Trophoblast cell (in vitro differentiated cells and primary cell): ENCODE measurements at places on chromosomes 6 and 20.

GRCh38 chr20:9149087-9149486 is 80.2 kb downstream of the PLCB4 start:
- DNase-seq: no peak

- DNase-seq: no peak
These were observed 32.7 kb upstream of the KATNA1 start for GRCh38 chr6:149681209-149681608.

DNA sequence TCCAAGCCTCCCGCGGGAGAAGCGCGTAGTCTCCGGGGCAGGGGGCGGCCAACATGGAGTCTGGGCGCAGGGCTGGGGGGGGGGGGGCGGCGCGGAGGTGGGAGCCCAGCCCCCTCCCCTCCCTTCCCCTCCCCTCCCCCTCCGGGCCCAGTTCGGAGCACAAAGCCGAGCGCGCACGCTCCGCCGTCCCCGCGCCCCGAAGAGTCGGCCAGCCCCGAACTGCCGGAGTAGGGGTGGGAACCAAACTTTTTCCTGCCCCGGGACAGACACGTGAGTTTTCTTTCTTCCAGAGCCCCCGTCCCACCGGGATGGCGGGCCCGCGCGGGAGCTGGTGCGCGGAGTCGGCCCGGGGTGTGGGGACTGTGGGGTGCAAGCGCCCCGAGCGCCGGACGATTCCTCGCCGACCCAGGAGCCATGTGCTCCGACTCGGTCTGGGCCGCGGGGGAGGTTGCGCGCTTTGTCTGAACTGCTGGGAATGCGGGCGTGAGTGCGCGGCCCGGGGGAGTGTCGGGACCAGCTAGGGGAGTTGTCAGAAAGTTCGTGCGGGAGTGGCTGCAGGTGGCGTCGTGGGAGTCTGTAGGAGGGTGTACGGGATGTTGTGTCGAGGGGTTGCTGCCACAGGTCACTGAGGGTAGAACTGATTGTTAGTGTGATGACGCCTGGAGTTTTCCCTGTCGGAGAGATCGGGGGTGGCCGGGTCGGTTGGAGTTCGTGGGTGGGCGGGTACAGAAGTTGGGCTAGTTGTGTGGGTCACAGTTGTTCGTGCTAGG is 1.2 kb downstream of the TGIF2 start:
- DNase-seq: peak; percentile 80

DNA sequence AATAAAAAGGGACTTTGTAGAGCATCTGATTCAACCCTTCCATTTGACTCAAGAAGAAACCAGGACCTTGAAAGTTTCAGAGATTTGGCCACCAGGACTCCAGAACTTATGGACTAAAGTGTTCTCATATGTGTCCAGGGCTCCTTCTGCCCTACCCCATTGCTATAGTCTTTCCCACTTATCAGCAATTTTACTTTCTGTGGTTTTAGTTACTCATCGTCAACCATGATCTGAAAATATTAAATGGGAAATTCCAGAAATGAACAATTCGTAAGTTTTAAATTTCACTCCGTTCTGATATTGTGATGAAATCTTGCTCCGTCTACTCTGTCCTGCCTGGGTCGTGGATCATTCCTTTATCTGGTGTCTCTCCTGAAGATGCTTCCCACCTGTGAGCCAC is 259.8 kb downstream of the PHACTR1 start:
- DNase-seq: no peak

DNA sequence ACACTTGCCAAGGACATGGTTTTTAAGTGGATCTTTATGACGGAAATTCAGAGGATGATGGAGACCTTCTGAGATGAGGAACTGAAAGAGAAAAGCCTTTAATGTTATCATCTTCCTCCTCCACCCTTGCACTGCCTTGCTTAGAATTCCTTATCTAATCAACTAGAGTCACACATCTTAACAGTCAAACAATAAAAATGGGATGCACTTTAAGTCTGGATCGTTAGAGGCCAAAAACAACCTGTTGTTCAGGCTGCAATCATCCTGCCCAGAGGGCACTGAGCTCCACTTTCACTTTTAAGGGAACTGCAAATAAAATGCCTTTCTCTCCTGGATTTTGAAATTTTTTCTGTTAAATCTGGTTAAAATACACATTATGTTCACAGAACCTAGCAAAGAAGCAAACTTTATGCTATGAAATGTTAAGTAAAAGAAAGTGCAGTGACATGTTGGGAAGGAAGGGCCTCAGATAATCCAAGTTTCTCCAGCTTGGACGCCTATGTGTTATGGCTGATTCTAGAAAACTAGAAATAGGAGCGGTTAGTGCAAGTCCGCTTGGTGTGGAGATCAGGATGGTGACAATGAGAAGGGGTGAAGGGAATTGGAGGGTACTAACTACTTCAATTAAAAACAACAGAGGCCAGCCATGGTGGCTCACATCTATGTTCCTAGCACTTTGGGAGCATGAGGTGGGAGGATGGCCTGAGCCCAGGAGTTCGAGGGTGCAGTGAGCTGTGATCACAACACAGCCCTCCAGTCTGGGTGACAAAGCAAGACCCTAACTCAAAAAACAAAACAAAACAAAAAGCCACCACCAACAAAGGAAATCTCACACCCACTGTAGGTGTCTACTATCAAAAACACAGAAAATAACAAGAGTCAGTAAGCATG is 66.4 kb upstream of the KIF13A start:
- peak; percentile 71 for DNase-seq

- no peak for DNase-seq
These were observed 1847.3 kb upstream of the DEFB115 start for GRCh38 chr20:29409833-29410805.

- DNase-seq: no peak
These were observed 1049.8 kb downstream of the KIF16B start for GRCh38 chr20:15523400-15523799.

DNA sequence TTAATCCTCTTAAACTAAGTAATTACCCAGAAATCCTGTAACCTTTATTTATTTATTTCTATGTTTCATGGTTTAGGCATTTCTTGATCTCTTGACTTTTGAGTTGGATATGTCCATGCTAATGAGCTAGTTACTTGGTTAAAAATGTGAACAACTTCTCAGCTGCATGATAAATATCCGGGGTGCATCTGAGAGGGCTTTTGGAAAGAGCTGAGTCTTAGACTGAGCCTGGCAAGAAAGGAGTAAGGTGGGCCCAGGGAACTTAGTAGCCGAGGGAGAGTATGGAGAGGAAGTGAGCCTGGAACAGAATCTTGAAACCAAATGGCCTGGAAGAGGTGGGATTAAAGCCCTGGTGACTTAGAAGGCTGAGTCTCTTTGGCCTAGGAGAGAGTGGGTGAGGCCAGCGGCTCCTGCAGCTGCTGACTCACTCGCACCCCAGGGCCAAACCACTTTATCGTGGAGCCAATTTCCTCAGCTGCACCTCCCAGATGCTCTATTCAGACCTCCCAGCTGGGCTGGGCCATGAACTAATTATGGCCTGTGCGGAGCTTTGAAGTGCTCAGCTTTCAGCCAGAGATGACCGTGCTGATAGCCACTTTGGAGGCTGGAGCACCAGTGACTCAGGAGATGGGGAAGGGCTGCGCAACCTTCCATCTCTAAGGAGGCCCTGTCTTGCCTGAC is 19.1 kb downstream of the TGM3 start:
- DNase-seq: peak; percentile 5

DNA sequence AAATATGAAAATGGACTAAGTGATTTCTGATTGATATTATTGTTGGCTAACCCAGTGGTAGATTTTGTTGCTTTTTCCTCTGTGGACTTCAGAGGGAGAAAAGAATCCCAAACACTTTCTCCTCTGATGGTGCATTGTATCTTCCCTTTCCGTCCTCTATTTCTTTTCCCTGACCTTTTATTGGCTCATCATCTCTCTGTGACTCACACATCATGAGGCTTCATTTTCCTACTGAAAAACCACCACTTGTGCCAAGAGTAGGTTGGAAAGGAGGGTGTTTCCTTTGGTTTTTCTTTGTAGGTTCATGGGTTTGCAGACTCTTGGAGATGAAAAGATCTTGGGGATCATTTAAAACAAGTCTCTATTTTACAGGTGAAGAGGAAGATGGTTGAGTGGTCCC is 311.7 kb upstream of the JAG1 start:
- no peak for DNase-seq

GRCh38 chr6:89547281-89547680 is 91.3 kb downstream of the LYRM2 start:
- no peak for DNase-seq

DNA sequence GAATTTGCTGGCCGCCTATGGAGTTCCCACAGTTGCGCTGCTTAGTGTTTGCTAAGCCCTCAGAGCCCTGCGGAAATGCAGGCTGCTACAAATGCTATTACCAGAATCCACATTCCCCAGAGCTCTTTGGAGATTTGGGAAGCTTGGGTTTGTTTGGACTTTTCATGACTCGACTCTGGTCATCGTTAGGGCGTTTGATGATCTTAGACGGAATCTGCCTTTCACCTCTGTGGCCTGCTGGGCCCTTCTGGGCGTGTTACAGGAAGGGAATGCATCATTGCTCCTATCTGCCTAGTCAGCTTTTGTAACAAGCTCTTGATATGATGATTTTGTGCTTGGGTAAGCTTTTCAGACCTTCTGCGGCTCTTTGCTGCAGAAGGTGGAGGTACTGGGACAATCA is 50.8 kb downstream of the EYA2 start:
- DNase-seq: peak; percentile 5

- no peak for DNase-seq
These were observed 13.6 kb upstream of the KCNB1 start for GRCh38 chr20:49496043-49496442.

DNA sequence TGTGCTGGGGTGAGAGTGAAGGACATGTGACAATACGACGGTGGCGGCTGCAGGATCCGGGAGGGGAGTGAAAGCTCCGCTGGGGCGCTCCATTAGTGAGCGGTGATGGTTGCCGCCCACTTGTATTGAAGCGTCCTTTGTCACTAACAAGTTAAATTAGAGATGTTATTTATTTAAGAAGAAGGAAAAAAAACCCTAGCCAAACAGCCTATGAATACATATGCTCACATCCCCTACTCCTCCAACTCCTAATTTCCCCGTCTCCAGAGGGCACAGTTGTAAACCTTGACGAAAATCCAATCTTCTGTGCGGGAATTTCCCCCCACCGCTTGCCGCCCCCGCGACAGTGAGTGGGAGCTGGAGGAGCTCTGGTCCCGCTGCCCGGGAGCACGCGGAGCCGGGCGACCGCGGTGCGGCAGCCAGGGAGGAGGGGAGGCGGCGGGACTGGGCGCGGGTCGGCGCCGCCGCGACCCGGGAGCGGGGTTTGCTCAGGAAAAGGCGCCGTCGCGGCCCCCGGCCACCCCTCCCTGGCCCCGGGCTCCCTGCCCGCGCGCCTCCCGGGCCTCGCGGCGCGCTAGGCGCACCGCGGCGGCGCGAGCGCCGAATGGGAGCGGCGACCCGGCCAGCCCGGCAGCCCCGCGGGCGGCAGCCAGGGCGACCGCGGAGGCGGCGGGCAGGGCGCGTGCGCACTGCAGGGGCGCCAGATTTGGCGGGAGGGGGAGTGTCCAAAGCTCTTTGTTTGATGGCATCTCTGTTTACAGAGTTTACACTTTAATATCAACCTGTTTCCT is at the start of gene MYB:
Gene MYB (plus strand): TSS at position 767 of the 791 bp plus-strand sequence. CDS start 206 bp downstream, outside the sequence.
- peak; percentile 75 for DNase-seq

DNA sequence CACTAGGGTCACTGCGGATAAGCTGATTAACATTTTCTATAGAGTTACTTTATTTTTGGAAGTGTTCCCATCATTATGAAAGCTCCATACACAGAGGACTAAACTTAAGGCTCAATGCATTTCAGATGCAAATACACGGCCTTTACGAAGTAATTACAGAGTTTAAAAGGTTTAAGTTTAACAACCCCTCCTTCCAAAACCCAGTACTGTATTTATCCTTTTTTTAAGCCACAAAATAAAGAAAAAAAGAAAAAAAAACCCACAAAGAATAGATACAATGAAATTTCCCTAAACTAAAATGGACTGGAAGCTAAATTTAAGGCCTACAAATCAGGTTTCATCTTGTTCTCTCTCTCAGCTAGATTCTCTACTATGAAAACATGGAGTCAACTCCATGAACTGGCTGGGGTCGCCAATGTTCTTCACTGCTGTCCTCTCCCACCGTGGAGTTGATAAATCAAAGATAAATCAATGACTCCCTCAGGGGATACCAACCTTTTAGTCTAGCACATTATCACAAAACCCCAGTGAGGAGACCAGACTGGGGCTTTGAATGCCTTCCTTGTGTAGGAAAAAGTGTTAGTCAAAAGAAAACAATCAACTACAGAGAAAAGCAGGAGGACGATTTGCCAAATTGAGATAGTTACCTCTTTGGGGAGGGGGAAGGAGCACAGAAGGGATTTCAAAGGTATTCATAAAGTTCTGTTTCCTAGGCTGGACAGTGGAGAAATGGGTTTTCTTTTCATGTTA is 52.5 kb downstream of the TNFRSF21 start:
- DNase-seq: no peak

- no peak for DNase-seq
These were observed 6.8 kb upstream of the KIAA1755 start for GRCh38 chr20:38267296-38267695.

- DNase-seq: no peak
These were observed 52.7 kb downstream of the UNC5CL start for GRCh38 chr6:40986364-40986763.

DNA sequence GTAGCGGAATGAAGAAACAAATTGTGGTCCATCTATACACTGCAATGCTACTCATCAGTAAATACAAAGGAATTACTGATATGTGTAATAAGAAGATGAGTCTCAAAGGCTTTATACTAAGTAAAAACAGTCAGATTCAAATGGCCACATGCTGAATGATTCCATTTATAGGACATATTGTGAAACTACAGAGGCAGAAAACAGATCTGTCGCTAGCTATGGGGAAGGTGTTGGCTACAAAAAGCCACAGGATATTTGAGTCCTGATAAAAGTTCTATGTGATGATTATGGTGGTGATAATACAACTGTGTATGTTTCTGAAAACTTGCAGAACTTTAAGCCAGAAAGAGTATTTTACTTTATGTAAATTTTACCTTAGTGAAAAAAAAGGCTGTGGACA is 313.2 kb downstream of the HDGFL1 start:
- no peak for DNase-seq

DNA sequence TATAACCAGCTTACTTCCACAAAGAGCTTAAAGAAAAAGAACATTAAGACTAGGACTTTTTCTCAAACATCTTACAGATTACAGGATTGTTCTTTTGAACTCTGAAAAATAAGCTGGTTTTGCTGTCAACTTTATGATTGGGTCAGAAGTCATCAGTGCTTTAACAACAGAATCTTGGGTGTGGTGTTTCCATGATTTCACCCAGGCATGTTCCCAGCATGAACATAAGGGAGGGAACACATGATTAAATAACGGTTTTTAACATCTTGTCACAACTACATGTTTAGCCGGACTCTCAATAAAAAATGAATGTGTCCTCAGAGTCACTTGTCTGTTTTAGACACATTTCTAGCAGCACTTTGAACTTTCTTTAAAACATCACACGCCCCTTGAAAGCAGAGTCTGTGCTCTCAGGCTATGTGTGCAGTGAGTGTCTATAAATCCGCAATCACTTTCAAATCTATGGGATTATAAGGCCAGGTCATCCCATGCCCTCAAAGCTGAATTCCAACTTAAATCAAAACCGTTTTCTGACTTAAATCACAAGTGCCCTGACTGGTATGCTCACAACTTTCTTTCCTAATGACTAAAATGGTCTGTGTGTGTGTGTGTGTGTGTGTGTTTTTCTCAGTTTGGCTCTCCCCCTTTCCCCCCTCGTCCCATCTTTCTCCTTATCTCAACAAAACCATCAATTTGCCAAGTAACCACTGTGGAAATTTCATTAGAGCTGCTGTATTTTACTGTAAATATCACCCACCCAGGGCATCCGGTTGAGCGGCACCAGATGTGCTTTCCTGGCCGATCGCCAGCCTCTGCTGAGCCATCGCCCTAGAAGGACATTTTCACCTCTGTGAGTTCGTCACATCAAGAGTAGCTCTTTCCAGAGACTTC is 216.8 kb upstream of the DTNBP1 start:
- DNase-seq: no peak
